Esophagus muscularis mucosa (tissue), 4 donors: ENCODE measurements at places on chromosomes 13 and 19. TPM values are rescaled to one million over a fixed set of nuclear protein-coding genes. Genes with fewer than 3 reads are reported as not detected.

DNA sequence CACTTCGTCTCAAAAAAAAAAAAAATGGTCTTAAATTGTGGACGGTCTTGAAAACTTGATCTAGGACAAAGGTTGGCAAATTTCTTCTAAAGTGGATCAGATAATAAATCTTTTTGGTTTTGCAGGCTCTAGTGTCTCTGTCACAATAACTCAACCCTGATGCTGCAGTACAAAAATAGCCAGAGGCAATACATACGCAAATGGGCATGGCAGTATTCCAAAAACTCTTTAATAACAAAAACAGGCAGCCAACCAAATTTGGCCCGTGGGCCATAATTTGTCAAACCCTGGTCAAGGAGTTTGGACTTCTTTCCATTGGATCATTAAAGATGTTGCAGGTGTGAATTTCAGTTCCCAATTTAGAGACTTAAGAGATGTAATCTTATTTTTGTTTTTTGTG lies 93.5 kb upstream of the MRI1 start:
- H3K4me1 ChIP-seq = no peaks in the 10 kb centered on the region
- H3K27ac ChIP-seq = no peak overlapping the region
- no peaks in the 10 kb centered on the region for H3K36me3 ChIP-seq
- H3K27me3 ChIP-seq = no peaks in the 10 kb centered on the region

GRCh38 chr13:112696001-112696868 lies 6.4 kb downstream of the ATP11A start:
- H3K27ac ChIP-seq = no peak overlapping the region
- H3K4me1 ChIP-seq = peaks cover 42% of the 10 kb centered on the region
- H3K36me3 ChIP-seq = no peaks in the 10 kb centered on the region
- no peak overlapping the region for H3K4me3 ChIP-seq
- DNase-seq = no peak
- no peaks in the 10 kb centered on the region for H3K27me3 ChIP-seq

KLK3 gene
- not detected for total RNA-seq

DNA sequence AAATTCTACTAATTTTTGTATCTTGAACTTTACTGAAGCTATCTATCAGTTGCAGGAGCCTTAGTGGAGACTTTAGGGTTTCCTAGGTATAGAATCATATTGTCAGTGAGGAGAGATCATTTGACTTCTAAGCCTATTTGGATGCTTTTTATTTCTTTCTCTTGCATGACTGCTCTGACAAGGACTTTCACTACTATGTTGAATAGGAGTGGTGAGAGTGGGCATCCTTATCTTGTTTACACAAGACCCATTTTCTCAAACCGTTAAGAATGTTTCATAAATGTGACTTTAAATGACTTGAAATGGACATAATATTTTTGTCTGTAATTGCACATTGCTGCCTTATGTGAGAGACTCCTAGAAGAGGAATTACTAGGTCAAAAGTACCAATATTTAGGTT lies 17.9 kb upstream of the CSNK1A1L start:
- no peaks in the 10 kb centered on the region for H3K36me3 ChIP-seq
- no peak overlapping the region for H3K27ac ChIP-seq
- no peak overlapping the region for H3K4me3 ChIP-seq
- H3K27me3 ChIP-seq = no peaks in the 10 kb centered on the region
- H3K4me1 ChIP-seq = peaks cover 5% of the 10 kb centered on the region

GRCh38 chr13:70829748-70830147 lies 721.5 kb upstream of the KLHL1 start:
- no peak for DNase-seq
- H3K36me3 ChIP-seq = no peaks in the 10 kb centered on the region
- no peak overlapping the region for H3K27ac ChIP-seq

DNA sequence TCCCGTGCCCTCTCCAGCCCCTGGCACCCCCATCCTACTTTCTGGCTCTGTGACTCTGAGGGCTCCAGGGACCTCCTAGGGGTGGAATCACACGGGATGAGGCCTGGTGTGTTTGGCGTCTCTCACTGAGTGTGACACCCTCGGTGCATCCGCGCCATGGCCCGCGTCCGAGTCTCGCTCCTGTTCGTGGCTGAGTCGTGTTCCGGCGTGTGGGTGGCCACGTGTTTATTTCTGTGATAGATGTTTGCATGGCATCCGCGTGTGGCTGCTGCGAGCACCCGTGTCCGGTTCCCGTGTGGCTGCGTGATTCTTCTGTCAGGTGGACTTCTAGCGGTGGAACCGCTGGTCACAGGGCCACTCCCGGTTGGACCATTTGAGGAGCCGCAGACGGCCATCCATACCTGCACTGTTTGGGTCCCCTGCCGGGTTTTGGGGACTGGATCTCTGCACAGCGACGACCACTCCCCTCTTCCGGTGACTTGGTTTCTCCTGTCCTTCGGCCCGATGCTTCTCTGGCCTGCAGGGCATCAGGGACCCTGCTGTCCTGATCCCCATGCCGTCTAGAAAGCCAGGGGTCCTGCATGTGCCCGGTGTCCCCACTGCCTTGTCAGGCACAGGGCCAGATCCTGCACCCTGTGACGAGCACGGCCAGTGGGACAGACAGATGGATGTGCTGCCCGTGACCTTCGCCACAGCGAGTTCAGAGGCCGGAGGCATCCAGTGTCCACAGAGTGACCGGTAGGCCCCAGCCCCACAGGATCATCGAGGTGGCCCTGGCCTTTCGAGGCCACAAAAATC lies 8.5 kb downstream of the CSNK1G2 start:
- no peak for DNase-seq
- no peak overlapping the region for H3K4me3 ChIP-seq
- H3K4me1 ChIP-seq = peaks cover 18% of the 10 kb centered on the region

GRCh38 chr13:74629985-74630384 lies 495.8 kb upstream of the KLF12 start:
- no peak for DNase-seq
- H3K27ac ChIP-seq = no peak overlapping the region
- no peaks in the 10 kb centered on the region for H3K4me1 ChIP-seq
- no peak overlapping the region for H3K4me3 ChIP-seq
- H3K27me3 ChIP-seq = no peaks in the 10 kb centered on the region

DNA sequence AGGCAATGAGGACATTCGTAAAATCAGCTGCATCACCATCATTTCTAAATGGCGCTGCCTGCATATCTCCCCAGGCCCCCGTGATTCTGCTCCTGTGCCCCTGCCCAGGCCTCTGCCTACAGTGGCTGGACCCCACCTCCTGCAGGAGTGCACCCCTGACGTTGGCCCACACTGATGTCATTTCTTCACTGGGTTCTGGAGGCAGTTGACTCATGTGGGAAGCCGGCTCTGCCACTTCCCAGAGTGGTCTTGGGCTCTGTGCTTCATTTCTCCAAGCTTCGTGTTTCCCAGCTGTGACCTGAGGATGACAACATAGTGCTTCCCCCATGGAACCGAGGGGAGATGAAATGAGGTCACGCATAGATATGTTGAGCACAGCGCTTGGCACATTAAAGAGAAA lies 19.9 kb downstream of the CCNE1 start:
- DNase-seq = no peak
- no peaks in the 10 kb centered on the region for H3K36me3 ChIP-seq
- H3K27ac ChIP-seq = no peak overlapping the region
- H3K27me3 ChIP-seq = no peaks in the 10 kb centered on the region

ZNF546 gene
- 8.5 TPM for total RNA-seq

RFPL4A gene
- total RNA-seq = not detected

DNA sequence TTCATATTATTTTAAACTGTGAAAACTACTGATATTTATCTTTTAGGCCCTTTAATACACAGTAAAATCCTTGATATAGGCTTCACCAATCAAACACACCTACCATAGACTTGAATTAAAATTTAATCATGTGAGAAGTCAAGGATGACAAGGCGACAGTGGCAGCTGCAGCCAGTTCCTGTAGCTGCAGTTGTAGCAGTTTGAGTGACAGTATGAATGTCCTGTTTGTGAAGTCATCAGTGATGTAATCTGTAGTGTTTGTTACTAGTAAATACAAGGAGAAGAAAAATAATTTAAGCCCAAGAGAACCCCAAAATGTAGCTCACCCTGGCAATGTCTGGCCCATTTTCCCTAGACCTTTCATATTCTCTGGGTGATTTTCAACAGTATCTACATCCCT lies 897.0 kb downstream of the SLITRK6 start:
- H3K27me3 ChIP-seq = no peaks in the 10 kb centered on the region
- H3K36me3 ChIP-seq = no peaks in the 10 kb centered on the region
- H3K4me3 ChIP-seq = no peak overlapping the region
- no peak overlapping the region for H3K27ac ChIP-seq
- no peaks in the 10 kb centered on the region for H3K4me1 ChIP-seq

OR7C1 gene
- total RNA-seq = 0.06 TPM

DNA sequence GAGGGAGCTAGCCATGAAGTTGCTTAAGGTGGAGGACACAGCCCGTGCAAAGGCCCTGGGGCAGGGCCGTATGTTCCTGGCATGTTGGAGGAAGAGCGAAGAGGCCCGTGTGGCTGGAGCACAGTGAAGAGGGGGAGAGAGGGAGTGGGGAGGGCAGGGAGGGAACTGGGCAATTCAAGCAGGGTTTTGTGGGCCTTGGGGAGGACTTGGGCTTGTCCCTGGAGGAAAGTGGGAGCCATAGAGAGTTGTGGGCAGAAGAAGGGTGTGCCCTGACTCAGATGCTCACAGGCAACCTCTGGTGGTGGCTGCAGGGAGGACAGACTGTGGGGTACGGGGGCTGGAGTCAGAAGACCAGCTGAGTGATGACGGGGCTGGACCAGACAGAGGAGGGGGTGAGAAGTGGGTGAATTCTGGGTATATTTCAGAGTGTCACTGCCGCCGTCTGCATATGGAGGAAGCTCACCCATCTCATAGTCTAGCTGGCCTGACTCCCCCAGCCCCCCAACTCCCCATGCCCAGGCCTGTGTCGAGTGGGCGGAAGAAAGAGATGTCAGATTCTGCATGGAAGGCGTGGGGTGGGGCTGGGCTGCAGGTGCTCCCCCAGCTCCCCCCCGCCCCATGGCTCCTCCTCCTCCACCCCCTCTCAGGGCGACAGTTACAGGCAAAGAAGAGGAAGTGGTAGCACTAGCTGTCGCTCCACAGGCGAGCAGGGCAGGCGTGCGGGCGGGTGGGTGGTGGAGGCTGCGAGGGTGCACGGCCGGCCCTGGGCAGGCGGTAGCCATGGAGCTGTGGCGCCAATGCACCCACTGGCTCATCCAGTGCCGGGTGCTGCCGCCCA lies at the start of gene VAV1:
Gene VAV1, plus strand, starts transcription at position 681 of the 838 bp plus-strand sequence. Its CDS starts 100 bp downstream, at position 781.
- peaks cover 9% of the 10 kb centered on the region for H3K4me1 ChIP-seq
- H3K4me3 ChIP-seq = peak within 1 kb of the TSS; percentile 37
- peak within 1 kb of the TSS; percentile 10 for H3K27ac ChIP-seq
- no peaks in the 10 kb centered on the region for H3K36me3 ChIP-seq

GRCh38 chr13:99415851-99416331 lies 85.4 kb upstream of the TM9SF2 start:
- H3K27ac ChIP-seq = peak overlapping the region; percentile 13
- H3K36me3 ChIP-seq = no peaks in the 10 kb centered on the region

PNMA8A gene
- 1.4 TPM for total RNA-seq
